WTC11 (cell line): ENCODE measurements at places on chromosomes 5 and 9. TPM values are rescaled to one million over a fixed set of nuclear protein-coding genes. Genes with fewer than 3 reads are reported as not detected.

Gene HDHD3
- total RNA-seq = 15.7 to 17.2 TPM (median 16.6 TPM) in 3 replicates

Gene OR5C1
- total RNA-seq = not detected in 3 replicates

Gene CEL
- 6.6 to 10.4 TPM (median 8.1 TPM) in 3 replicates for total RNA-seq

Gene DIPK1B
- total RNA-seq = 45.4 to 49.8 TPM (median 48.9 TPM) in 3 replicates

- H3K27ac ChIP-seq = no peak overlapping the region
- H3K4me1 ChIP-seq = peaks cover 4% of the 10 kb centered on the region; the same call in 1 of the 2 replicates
- no peaks in the 10 kb centered on the region for H3K36me3 ChIP-seq
- no peaks in the 10 kb centered on the region; the same call in 1 of the 2 replicates for H3K27me3 ChIP-seq
- H3K4me3 ChIP-seq = no peak overlapping the region
These were observed 58.6 kb downstream of the PTCD2 start for GRCh38 chr5:72378639-72379289.

DNA sequence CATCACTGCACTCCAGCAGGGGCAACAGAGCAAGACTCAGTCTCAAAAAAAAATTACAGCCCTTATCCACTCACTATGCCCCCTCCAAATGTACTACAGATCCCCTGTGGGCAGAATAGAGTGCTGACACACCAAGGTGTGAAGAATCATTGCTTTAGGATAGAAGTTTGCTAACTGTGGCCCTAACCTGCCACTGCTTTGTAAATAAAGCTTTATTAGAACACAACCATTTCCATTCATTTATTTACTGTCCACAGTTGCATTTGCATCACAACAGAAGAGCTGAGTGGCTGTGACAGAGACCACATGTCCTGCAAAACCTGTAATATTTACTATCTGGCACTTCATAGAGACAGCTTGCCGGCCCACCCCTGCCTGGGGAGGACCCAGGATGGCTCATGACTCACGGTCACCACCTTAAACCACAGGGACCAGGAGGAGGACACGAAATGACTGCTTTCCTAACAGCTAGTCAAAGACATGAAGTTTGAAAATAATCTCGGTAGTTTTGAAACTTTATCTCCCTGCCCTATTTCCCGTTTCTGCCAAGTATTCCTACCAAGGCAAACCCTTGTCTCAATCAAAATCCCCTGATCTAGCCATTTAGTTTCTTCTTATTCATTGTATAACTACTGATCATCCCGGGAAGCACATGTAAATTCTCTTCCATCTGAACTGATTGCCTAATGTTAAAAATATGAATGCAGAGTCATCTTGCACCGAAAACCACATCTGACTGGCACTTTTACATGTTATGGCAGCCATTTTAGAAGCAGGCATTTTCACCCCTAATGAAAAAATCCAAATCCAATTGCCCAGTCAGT lies 206.1 kb downstream of the SLIT3 start:
- no peaks in the 10 kb centered on the region; the same call in 1 of the 2 replicates for H3K27me3 ChIP-seq
- no peak for DNase-seq
- no peak overlapping the region for H3K27ac ChIP-seq

DNA sequence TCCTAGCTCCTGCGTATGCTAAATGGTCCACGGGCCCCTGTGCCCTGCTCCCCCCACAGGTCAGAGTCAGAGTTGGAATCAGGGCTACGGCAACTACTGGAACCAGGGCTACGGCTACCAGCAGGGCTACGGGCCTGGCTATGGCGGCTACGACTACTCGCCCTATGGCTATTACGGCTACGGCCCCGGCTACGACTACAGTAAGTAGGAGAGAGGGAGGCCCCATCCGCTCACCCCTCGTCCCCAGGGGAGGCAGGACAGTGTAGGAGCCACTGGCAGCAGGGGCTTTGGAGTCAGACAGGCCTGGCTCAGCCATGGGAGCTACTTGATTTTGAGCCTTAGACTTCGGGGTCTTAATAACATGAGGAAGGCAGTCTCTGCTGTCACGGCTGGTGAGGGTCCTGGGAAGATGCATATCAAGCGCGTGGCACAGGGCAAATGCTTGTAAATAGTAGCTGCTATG lies 5.8 kb downstream of the HNRNPAB start:
- peaks cover 92% of the 10 kb centered on the region for H3K36me3 ChIP-seq
- H3K4me3 ChIP-seq = no peak overlapping the region
- no peaks in the 10 kb centered on the region for H3K27me3 ChIP-seq
- H3K27ac ChIP-seq = no peak overlapping the region
- H3K4me1 ChIP-seq = peaks cover 21% of the 10 kb centered on the region

DNA sequence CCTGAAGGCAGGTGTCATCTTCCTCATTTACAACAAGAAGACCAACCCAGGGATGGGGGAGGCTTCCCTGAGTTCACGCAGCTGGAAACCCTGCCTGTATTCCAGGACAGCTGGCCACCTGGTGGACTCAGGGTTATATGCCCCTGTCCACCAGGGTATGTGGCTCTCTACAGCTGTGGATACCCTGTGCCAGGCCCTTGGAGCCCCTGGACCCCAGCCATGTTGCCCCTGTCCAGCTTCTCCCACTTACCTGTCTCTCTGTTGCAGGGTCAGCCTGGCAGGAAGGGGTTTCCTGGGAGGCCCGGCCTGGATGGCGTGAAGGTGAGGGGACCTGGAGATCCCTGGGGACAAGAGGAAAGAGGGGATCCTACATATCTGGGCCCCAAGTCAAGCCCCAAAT lies 79.7 kb upstream of the ORM1 start:
- H3K27ac ChIP-seq = no peak overlapping the region
- peaks cover 10% of the 10 kb centered on the region for H3K36me3 ChIP-seq
- no peaks in the 10 kb centered on the region for H3K27me3 ChIP-seq
- DNase-seq = no peak

GRCh38 chr9:123299558-123300126 lies 31.3 kb upstream of the STRBP start:
- no peaks in the 10 kb centered on the region; the same call in 1 of the 2 replicates for H3K27me3 ChIP-seq
- H3K36me3 ChIP-seq = no peaks in the 10 kb centered on the region
- H3K4me3 ChIP-seq = no peak overlapping the region
- no peak for DNase-seq
- no peak overlapping the region for H3K27ac ChIP-seq

DNA sequence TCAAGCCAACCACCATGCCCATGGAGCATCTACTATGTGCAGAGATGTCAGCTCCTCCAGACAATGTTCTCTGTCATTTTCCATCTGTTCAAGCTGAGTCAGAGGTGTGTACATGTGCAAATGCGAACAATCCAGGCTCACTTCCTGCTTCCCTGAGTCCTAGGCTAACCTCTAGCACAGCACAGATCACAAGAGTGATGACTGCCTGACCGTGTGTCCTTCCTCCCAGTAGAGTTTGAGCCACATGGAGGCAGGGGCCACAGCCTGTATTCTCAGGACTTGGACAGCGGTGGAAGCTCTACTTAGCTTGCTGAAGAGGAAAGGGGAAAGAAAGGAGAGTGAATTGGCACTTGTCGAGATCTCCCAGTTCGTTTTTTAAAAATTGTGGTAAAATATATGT lies 87.2 kb downstream of the KCNIP1 start:
- no peaks in the 10 kb centered on the region for H3K4me1 ChIP-seq
- DNase-seq = no peak
- H3K27me3 ChIP-seq = no peaks in the 10 kb centered on the region

DNA sequence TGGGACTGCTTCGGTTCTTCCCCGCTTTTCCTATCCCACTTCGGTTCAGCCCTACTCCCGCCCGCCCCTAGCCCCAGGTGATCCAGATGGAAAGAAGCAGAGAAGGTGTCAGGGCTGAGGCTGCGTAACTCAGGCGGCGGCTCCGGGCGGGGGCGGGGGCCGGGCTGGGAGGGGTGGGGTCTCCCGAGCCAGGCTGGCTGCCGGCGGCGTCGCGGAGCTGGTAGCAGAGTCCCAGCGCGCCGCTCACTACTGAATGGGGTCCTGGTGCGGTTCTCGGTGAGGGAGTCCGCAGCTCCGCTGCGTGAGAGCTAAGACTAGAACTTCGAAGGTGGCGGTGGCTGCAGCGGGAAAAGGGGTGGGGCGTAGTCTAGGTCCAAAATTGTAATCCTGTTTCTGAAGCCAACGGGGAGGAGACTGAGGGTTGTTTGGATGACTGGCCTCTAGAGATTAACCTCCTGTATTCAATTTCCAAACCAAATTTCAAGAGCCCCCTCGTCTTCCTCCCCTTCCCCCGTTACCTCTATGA lies 1.4 kb downstream of the PRR16 start:
- H3K36me3 ChIP-seq = no peaks in the 10 kb centered on the region
- peaks cover 13% of the 10 kb centered on the region for H3K4me1 ChIP-seq
- H3K27me3 ChIP-seq = peaks cover 51% of the 10 kb centered on the region
- peak overlapping the region; percentile 80 for H3K4me3 ChIP-seq
